DND-41 (cell line): ENCODE measurements at places on chromosomes 16 and 17.
A peak's percentile ranks its signal among the peaks of the same experiment; 100 is the strongest.

DNA sequence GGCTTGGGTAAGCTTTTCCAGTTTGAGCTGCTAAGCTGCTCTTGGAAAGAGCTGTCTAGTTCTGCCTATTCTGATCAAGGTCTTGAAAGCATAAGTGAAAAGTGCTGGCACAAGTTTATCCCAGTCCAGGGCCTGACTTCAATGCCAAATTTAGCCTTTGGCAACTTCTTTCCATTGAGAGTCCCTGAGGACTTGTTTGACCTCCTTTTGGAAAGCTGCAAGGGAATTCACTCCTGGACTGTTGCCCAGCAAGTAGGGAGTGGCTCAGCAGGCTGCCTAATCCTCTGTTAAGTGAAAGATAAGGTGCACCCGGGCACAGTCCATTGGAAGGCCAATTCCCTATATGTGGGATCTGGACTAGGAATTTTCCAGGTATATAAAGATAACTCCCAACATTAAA lies 16.0 kb upstream of the TANC2 start:
- no peak for DNase-seq

DNA sequence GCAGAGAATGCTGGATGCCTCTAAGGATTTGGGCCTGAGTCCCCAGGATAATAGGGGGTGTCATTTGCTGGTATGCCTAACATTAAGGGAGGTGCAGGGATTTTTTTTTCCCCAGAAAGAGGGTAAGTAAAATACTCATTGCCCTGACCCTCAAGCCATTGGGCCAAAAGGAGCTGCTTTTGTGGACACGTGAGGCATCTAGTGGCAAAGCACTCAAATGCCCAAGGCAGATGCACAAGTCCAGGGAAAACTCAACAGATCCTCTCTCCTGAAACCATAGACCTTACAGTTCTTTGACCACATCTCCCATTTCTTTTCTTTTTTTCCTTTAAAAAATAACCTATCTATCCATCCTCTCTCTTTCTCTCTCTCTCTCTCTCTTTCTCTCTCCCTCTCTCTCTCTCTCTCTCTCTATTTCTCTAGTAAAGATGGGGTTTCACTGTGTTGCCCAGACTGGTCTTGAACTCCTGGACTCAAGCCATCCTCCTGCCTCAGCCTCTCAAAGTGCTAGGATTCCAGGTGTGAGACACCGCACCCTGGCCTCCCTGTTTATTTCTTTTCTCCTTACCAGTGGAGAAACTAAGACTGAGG lies 11.8 kb downstream of the IRX5 start:
- no peak for DNase-seq

GRCh38 chr16:30958175-30959079 lies 873 bp downstream of the SETD1A start:
- no peak for DNase-seq

DNA sequence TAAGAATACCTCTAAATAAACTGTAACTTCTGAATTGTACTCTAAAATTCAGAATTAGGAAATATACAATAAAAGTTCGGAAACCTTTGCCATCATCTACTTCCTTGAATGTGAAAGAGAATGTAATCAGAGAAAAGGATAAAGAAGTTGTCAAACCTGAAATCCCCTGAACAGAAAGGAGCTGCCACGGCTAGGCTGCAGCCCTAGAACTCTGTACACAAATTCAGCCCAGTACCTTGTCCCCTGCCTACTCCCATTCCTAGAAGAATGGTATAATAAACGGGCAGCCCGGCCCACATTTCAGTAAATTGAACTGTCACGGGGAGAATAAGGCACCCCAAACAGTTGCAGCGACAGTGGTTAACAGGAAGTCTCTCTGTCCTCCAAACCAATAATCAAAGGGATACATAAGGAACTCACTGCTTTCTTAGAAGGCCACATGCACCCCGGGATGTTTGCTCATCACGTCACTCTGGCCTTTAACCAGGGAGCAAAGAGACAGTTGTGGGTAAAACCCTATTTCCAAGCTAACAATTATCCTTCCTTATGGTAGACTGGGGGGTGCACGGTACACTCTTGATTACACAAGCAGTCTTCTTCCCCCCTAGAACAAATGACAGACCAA lies 24.3 kb upstream of the RFFL start:
- DNase-seq: no peak

DNA sequence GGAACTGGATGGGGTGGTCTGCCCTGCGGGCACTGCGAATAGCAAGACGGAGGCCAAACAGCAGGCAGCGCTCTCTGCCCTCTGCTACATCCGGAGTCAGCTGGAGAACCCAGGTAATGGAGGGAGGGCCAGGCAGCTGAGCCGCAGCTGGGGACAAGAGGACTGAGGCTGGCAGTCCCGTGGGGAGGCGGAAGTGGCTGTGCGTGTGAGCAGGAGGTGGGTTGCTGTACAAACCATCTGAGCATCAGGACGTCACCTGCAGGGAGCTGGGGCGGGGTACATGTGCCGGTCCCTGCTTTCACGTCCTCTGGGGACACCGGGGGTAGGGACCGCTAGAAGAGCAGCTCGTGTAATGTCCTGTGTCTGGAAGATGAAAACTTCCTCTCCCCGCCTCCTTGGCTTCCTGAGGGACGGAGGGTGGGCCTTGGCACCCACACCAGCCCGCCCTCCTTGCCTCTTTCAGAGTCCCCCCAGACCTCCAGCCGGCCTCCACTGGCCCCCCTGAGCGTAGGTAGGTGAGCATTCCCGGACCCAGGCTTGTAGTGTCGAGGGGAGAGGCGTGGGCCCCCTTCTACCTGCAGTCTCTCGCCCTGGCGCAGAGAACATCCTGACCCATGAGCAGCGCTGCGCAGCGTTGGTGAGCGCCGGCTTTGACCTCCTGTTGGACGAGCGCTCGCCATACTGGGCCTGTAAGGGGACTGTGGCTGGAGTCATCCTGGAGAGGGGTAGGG lies 3.7 kb downstream of the ADAD2 start:
- DNase-seq: peak; percentile 58

- no peak for DNase-seq
These were observed at the start of gene CHP2 for GRCh38 chr16:23754594-23755483. Gene CHP2, plus strand, starts transcription at chr16:23755026. Its CDS starts 24 bp downstream, at chr16:23755050.

- DNase-seq: no peak
These were observed 5.7 kb downstream of the CDC42EP4 start for GRCh38 chr17:73305845-73306836.

- DNase-seq: no peak
These were observed 29.4 kb downstream of the WIPF2 start for GRCh38 chr17:40248507-40248906.

DNA sequence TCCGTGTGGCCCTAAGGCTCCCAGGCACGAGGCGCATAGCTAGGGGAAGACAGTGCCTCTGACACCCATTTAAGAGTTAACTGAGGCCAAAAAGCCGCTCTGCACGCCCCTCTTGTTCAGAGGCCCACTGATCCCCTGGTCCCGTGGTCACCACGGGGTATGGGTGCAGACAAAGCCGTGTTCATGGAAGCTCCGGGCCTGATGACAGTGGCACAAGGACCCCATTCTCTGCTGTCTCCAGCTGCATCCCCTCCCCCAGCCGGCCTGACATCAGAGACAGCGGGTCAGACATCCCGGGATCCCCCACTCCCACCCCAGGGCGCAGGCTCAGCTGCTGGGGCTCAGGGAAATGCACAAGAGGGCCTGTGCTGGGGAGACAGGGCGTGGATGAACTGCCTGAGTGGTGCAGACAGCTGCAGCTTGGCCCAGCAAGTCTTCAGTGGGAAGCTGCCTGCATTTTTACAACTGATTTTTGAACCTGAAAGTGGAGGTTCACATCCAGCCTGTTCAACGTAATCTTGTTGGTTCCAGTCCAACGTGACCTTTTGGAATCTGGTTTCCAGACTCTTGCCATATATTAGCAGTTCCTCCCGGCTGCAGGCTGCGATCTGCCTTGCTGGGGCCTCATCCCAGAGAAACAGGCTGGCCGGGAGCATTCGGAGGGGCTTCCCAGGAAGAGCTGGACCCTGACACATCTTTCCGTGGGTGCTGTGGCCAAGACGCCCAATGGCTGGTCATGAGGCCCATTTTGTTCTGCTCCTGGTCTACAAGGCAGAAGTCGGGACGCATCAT lies 9.7 kb upstream of the BAHCC1 start:
- DNase-seq: no peak

DNA sequence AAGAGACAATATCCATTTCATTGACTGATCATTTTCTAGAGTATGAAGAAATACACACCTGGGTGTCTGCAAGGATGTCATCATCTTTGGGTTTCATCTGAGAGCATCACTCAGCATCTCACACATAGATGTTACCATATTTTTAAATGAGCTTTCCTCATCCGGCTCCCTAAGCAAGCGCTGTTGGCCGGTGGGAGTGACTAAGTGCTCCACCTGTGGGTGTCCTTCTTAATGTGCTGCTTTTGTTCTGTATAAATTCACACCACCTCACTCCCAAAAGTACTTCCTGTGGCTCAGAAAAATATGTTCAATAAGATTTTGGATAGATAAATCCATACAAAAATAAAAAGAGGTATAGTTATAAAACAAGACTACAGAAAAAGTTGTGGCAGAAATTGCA lies 7.4 kb downstream of the SSTR2 start:
- DNase-seq: no peak

DNA sequence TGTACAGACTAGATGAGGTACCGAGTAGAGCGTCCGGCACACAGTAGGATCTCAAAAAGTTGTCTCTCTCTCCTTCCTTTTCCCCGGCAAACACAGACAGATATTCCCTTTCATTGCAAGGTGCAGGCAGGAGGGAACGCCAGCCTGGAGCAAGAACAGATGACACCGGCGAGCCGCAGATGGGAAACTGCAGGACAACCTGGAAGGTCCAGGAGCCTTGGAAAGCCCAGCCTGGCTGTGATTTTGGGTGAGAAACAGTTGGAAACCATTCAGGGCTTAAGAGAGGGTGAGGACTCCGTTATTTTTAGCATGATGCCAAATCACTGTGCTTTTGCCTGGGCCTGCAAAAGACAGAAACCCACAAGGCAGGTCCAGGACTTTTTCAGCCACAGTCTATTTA lies 7.3 kb downstream of the CDH11 start:
- DNase-seq: no peak

- no peak for DNase-seq
These were observed 28.4 kb upstream of the EIF1 start for GRCh38 chr17:41660221-41660711.

DNA sequence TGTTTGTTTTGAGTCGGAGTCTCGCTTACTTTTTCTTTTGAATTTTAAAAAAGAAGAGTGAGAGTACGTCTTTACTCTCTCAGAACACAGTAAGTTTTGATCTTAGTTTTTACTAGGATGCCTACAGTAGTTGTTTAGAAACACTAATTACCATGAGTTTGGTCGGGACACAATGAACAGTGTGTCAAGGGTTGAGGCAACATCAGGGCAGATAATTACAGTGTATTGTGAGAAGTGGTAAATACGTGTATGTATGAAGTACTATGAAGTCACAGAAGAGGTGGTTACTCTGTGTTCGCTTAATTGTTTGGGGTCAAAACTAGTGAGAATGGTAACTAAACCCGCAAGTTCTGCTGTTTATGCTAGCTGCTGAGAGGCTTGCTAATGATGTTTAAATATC lies 18.2 kb downstream of the PAFAH1B1 start:
- no peak for DNase-seq

DNA sequence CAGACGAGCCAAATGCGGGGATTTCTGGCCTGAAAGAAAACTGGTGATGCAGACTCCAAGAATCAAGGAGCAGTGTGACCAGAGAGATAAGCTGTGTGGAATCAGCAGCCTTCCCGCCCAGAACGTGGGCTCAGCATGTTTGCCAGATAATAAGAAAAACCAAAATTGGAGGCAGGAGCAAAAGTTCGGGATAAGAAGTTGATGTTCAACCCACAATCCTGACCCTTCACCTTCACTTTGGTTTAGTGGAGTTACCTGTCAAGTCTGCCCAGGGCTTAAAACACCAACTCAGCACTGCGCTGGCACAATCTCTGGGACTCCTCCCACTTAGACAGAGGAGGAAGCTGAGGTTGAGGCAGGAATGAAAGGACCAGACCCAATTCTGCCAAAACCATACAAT lies 3.1 kb downstream of the SLC43A2 start:
- DNase-seq: no peak

DNA sequence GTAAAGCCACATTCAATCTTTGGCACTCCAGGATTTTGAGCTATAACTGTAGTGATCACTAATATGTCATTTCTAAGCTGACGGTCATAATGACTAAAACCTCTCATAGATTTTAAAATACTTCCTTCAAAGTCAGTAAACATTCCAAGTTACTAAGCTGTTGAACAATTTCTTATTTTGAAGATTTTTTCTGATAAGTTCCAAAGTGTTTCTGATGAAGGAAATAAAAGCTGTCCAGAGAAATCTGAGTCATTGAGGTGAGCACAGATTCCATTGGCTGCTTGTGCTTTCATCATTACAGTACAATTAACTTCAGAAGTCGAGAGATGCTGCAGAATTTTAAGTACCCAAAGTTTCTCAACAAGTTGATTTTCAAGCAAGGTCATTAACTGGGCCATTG lies 23.9 kb downstream of the NLRC5 start:
- no peak for DNase-seq

- no peak for DNase-seq
These were observed 618 bp downstream of the AANAT start for GRCh38 chr17:76467809-76468633.

DNA sequence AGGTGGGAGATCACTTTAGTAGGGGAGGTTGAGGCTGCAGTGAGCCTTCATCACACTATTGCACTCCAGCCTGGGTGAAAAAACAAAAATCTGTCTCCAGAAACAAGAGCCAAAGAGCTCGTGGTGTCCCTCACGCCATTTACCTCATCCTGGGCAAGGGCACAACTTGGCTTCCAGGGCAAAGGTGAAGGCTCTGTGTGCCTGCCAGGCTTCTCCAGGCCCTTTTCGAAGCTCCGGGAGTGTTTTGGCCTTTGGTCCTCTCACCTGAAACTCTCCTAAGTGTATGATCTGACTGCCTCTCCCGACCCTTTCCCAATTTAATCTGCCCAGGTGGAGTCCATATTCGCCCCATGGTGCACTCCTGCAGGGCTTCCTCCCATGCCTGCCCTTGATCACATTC lies 11.6 kb upstream of the CES3 start:
- DNase-seq: no peak

DNA sequence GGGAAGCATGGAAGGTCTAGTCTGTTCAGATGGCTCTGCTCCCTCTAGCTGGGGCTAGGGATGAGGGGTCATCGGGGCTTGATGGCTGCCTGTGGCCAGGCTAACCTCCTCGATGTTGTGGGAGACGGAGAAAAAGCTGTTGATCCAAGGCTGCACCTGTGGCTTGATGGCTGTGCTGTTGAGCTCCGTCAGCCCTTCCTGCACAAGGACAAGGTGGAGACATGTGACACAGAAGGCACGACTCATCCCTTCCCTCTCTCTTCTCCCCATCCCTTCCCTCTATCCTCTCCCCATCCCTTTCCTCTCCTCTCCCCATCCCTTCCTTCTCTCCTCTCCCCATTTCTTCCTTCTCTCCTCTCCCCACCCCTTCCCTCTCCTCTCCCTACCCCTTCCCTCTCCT lies 28.2 kb downstream of the FCSK start:
- DNase-seq: no peak

- DNase-seq: no peak
These were observed 48.7 kb upstream of the NLK start for GRCh38 chr17:27993723-27994310.

DNA sequence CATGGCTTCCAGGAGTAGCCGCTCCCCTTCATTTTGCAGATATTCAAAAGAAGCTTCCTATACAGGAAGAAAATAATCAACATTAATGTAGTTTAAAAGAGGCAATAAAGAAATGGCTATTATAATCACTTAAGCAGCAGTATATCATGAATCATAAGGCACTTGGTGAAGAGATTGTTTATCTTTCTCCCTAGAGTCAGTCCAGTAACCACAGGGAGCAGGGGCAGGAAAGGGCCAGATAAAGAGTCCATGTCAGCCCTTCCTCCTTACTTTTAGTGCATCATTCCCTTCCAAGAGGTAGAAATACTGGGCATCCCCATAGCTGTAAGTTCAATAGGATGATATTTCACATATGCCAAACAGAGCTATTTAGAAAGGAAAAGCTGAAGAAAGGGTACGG lies 184.6 kb upstream of the C17orf78 start:
- DNase-seq: no peak
